AG08395 (cell line): ENCODE measurements at places on chromosomes 16 and 17.
A peak's percentile ranks its signal among the peaks of the same experiment; 100 is the strongest.

GRCh38 chr16:62950351-62950750 is 914.1 kb upstream of the CDH8 start:
- DNase-seq = no peak

DNA sequence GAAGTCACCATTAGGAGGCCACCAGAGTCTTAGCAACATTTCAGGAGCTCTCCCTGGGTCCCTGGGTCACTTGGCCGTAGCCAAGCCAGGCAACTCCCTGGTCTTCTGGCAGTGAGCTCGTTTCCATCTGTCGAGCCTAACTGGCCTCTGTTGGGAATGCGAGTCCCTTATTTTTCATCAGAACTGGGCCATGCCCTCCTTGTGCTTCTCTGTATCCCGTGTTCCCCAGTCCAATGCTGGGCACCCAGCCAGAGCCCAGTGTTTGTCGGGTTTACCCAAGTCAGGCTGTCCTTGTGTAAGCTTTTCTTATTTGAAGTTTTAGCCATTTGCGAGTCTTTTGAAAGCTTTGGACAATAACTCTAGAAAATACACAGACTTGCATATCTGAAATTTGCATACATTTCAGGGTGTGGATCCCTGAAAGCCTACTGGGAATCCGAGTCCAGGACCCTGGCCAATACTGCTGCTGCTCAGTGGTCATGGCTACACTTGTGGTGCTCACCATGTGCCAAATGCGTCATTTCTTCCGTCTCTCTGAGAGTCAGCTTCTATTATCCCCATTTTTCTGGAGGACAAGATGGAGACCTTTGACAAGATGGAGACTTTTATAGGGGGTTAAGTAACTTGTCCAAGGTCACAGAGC is 81.6 kb upstream of the LGALS9 start:
- no peak for DNase-seq

- DNase-seq = peak; percentile 40
Measured at GRCh38 chr17:13792314-13792713, 190.6 kb upstream of the HS3ST3A1 start.

DNA sequence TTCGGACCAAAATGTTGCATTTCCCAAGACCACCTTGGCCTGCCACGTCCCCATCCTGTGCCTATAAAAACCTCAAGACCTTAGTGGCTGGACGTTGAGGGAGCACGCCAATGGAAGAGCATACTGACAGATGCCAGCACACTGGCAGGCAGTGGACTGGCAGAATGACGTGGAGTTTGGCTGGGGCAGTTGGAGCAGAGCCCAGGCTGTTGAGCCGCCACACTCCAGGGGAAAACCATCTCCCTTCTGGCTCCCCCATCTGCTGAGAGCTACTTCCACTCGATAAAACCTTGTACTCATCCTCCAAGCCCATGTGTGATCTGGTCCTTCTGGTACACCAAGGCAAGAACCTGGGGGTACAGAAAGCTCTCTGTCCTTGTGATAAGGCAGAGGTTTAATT is 494.1 kb downstream of the CDH11 start:
- DNase-seq = no peak

GRCh38 chr17:19470530-19471261 is 59.7 kb downstream of the RNF112 start:
- peak; percentile 43 for DNase-seq

- DNase-seq = no peak
Measured at GRCh38 chr16:6447021-6447790, 885.4 kb upstream of the RBFOX1 start.

DNA sequence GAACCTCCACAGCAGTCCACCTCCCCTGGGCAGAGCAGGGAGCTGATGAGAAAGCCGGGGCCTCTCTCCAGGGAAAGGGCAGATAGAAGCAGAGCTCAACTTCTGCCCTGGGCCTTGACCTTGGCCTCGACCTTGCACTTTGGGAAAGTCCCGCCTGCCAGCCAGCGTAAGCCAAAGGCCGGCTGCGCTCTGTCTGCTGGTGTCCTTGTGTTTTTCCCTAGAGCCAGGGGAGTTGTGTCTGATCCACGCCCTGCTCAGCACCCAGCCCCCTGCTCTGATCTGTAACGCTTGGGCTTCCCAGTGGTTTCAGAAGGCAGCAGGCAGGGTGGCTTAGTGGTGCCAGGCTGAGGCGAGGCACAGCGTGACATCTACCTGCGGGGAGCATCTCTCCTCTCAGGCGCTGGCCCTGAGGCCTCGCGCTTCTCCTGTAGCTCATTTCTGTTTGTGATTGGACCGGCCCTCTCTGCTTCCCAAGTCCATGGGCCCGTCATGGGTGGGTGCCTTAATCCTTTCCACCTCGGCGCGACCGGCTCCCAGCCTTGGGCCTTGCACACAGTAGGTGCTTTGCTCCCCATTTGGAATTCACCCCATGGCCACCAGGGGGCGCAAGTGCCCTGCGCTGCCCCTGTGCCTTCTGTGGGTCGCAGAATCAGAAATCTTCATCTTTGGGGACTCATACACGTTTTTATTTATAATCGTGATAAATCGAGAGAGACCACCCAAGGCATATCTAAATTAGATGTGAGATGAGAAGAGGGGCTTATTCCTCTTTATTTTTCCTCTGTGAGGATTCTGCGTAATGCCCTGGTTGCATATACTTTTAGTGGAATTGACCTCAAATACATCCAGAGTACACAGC is 24.2 kb downstream of the SGSH start:
- peak; percentile 27 for DNase-seq

- no peak for DNase-seq
Measured at GRCh38 chr16:35687071-35687470, 2227.7 kb downstream of the TP53TG3F start.

DNA sequence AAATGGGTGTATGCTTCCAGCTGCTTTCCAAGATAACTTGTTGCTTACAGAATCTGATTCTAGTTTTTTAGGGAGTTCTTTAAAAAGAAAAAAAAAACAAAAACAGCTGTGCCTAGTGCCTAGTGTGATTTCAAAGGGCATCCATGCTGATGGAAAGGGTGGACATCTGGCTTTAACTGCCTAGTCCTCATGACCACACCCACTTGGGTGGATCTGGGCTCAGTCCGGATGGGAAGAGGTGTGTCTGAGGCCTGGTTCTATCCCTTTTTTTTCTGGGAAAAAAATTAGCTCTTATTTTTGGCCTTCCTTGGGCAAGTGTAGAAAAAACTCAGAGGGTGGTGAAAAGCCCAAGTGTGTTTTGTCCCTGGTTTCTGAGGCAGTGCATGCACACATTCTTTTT is 132.3 kb upstream of the CDH11 start:
- DNase-seq = peak; percentile 26

DNA sequence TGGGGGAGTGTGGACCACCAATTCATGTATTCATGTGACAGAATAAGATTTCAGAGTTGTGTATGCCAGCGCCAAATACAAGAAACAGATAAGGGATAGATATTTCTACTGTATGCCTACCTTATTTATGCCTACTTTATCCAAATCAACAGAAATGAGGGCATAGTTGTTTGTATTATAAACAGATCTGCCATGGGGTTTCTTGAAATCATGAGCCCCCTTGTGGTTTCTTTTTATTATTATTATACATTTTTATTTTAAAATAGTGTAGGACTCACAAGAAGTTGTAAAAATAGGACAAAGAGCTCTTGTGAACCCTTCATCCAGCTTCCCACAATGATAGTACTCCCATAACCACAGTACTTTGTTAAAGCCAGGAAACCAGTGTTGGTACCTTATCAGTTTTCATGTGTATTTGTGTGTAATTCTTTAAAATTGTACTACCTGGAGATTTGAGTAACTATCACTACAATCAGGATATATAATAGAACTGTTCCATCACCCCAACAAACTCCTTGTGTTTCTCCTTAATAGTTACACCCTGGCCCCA is 229.4 kb downstream of the CCDC182 start:
- no peak for DNase-seq

DNA sequence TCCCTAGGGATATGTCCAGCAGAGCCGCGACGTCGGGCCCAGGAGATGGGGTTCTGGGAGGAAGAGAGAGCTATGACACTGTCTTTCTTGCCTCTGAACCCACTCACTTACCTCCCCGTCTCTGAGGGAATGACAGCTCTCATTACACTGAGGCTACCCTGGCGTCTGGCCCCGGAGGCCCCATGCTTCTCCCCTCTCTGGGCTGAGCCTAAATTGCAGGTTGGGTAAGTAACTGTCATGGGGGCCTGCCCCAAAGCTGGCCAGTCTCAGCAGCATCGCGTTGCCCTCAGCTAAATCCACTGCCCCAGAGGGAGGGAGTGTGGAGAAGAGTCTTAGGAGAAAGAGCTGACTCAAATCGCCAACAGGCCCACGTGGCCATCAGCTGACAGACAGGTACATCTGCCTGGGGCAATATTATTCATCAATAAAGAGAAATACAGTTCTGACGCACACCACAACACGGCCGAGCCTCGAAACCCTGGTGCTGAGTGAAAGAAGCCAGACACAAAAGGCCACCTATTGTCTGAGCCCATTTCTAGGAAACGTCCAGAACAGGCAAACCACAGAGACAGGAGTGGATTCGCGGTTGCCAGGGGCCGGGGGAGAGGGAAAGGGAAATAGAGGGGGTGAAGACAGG is 156.4 kb downstream of the C16orf95 start:
- DNase-seq = no peak

DNA sequence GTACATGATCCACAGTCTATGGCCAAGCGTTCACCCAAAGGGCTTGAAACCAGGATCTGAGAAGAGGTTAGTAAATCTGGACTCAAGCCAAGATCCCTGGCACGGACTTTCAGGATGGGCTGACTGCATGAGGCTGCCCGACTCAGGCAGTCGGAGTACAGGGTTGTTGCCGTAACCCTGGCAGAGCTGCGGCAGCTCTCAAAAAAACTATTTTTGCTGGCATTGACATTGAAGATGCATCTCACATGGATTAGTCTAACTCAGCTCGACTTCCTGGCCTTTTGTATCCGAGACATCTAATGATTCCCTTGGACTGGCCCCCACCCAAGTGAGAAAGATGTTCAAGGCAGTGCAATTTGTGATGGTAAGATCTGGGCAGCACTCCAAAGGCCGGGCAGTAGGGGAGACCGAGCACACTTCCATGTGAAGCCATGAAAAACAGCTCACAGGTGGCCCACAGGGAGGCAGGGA is 6.2 kb downstream of the SLC47A1 start:
- no peak for DNase-seq

DNA sequence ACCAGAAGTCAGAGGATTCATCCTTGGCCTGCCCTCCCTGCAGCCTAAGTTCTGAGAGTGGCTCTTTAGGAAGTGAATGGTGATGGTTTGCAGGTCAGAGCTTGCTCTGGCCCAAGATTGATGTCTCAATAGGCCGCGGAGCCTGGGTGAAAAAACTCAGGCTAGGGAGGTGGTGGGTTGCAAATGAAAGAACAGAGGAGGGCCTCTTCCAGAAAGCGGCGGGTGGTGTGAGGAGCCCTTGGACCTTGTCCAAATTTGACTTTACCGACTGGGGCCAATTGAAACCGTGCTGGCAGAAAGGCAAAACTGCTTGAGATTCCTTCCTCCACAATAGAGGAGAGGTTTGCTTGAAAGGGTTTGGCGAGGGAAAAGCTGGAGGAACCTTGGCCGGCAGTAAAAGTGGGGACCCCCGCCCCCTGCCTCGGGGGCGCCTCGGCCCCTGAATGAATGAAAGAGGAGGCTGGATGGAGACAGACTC is 331.3 kb downstream of the SEC14L1 start:
- peak; percentile 38 for DNase-seq

DNA sequence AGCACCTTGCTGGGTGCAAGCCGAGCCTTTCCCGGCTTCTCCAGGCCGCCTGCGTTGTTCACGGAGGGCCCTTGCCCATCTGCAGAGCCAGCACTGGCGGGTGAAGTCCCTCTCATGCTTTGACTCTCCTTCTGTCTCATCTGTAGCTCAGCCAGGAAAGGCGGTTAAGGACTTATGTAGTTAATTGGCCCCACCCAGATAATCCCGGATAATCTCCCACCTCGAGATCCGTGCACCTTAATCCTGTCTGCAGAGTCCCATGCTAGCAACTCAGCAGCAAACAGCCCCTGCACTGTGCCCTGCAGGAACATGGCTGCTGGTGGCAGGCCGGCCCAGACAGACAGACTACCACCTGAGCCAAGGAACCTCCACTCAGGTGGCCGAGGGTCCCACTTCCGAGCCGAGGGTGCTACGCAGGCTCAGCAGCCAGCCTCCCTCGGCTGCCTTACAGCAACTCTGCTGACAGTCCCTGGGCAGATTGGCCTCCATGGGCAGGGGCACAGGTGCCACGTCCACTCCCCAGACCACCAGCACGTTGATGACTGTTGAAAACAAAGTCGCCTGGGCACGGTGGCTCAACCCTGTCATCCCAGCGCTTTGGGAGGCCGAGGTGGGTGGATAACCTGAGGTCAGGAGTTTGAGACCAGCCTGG is 16.9 kb downstream of the RAB40C start:
- no peak for DNase-seq

DNA sequence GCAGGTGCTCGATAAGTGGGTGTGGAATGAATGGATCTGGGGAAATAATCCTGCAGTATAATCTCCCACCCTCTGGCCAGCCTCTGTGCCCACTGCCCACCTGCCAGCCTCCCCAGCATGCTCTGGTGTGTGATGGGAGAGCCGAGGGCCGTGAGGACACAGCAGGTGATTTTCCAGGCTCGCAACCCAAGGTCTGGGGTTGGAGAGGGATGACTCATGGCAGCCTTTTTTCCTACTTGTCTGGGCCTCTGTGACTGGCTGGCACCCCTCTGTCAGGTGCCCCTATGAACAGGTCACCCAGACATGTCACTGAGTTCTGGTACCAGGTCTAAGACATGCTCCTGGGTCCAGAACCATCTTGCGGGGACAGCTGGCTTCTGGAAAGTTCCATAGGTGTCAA is 385.7 kb upstream of the TNRC6C start:
- DNase-seq = no peak

DNA sequence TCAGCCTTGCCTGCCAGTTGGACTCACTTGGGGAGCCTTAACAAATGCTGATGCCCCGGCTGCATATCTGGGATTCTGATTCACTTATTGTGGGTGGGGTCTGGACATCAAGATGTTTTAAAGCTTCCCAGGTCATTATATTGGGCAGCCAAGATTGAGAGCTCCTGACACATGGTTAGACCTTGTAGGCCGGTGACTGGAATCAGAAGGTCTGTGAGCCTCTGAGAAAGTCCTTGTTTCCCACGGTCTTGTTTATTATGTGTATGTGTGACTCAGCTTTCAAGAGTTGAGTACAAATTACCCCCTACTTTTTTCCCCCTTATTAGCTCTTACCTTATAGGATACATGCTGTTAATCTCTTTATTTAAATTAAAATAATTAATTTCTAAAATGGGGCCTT is 103.5 kb downstream of the ABCC1 start:
- no peak for DNase-seq

- DNase-seq = peak; percentile 30
Measured at GRCh38 chr16:48536614-48537200, 73.3 kb downstream of the N4BP1 start.

- DNase-seq = no peak
Measured at GRCh38 chr16:79723583-79724168, 123.1 kb upstream of the MAF start.

- no peak for DNase-seq
Measured at GRCh38 chr16:3732171-3732570, 14.8 kb upstream of the TRAP1 start.

- no peak for DNase-seq
Measured at GRCh38 chr16:78455861-78456260, 356.4 kb downstream of the WWOX start.

DNA sequence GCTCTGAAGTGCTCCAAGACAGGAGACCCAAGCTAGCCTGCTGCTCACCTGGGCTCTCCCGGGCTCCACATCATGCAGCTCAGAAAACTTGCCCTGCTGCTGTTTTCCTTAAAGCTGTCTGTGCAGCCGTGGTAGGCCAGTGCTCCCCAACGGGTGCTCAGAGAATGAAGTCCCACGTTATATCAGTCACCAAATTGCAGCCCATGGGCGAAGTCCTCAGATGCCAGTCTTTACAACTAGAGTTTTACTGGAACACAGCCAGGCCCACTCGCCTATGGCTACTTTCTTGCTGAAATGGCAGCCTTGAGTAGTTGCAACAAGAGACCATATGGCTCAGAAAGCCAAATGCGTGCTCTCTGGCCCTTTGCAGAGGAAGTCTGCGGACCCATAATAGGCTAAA is 6.3 kb downstream of the CREBBP start:
- no peak for DNase-seq
